ENCODE measurements at places on chromosomes 6 and 20. TPM values are rescaled to one million over a fixed set of nuclear protein-coding genes. Genes with fewer than 3 reads are reported as not detected.

Gene LY6G6C
- not detected for total RNA-seq

Gene SCRT2
- not detected for total RNA-seq

DNA sequence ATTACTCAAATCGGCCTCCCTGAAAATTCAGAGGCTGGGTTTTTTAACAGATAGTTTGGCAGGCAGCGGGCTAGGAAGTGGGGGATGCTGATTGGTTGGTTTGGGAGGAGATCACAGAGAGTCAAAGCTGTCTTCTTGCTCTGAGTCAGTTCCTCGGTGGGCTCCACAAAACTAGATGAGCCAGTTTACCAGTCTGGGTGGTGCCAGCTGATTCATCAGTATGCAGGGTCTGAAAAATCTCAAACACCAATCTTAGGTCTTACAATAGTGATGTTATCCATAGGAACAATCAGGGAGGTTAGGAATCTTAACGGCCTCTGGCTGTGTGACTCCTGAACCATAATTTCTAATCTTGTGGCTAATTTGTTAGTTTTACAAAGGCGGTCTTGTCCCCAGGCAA, 190.7 kb downstream of the C6orf118 start:
- DNase-seq: peak; percentile 25

DNA sequence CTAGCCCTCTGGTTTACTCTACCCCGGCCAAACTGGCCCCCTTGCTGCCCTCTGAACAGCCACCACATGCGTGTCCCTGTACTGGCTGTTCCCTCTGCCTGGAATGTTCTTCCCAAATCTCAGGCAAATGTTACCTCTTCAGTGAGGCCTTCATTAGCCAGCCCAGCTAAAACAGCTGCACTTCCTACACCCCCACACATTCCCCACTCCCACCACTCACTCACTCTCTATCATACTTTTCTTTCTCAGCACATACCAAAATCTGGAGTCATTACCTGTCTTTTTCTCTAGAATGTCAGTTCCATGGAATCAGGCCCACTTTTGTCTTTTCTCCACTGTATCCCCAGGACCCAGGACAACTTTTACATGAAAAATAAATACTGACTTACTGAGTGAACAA, 401.2 kb upstream of the SULF2 start:
- no peak for DNase-seq

- DNase-seq: peak; percentile 91
These were observed 49.6 kb upstream of the PTPRK start for GRCh38 chr6:128569732-128570679.

- peak; percentile 16 for DNase-seq
These were observed 417.7 kb upstream of the JAG1 start for GRCh38 chr20:11091511-11091910.

Gene SPDEF
- 0.07 TPM for total RNA-seq

DNA sequence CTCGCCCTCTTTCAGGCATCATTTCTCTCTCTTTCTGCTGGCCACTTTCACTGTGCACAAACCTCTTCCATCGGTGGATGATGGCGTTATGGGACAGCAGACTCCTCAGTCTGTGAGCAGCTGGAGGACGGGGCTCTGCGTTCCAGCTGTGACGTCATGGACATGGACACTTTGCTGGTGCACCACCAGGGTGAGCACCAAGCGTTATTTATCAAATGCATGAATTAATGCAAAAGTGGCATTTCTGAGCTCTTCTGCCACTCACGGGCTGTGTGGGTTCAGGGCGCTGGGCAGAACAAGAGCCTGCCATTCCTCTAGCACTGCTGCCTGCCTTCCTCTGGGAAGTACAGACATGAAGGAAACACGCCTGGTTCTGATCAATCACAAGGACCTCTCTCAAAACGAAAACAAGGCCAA, 82.9 kb upstream of the MPC1 start:
- DNase-seq: no peak
